ENCODE measurements at places on chromosomes 12 and 14. TPM values are rescaled to one million over a fixed set of nuclear protein-coding genes. Genes with fewer than 3 reads are reported as not detected.
A peak's percentile ranks its signal among the peaks of the same experiment; 100 is the strongest.

- H3K36me3 ChIP-seq, result no peaks in the 10 kb centered on the region
- H3K4me3 ChIP-seq, result no peak overlapping the region
- H3K27me3 ChIP-seq, result no peaks in the 10 kb centered on the region
- H3K4me1 ChIP-seq, result no peaks in the 10 kb centered on the region
- H3K27ac ChIP-seq, result no peak overlapping the region
- no peak for DNase-seq
Measured at GRCh38 chr12:32588604-32589003, 90.5 kb upstream of the DNM1L start.

- no peak for DNase-seq
- no peaks in the 10 kb centered on the region for H3K4me1 ChIP-seq
- H3K27ac ChIP-seq, result no peak overlapping the region
- H3K4me3 ChIP-seq, result no peak overlapping the region
Measured at GRCh38 chr12:93048656-93049055, 119.6 kb upstream of the EEA1 start.

KRT6B gene
- total RNA-seq, result not detected

DNA sequence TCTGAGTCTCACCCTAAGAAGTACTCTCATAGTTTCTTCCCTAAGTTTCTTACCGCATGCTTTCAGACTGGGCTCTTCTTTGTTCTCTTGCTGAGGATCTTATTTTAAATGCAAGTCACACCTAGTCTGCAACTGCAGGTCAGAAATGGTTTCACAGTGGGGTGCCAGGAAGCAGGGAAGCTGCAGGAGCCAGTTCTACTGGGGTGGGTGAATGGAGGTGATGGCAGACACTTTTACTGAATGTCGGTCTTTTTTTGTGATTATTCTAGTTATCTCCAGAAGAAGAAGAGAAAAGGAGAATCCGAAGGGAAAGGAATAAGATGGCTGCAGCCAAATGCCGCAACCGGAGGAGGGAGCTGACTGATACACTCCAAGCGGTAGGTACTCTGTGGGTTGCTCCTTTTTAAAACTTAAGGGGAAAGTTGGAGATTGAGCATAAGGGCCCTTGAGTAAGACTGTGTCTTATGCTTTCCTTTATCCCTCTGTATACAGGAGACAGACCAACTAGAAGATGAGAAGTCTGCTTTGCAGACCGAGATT lies 1.7 kb downstream of the FOS start:
- H3K4me3 ChIP-seq, result peak overlapping the region; percentile 79
- H3K27ac ChIP-seq, result peak overlapping the region; percentile 98

DNA sequence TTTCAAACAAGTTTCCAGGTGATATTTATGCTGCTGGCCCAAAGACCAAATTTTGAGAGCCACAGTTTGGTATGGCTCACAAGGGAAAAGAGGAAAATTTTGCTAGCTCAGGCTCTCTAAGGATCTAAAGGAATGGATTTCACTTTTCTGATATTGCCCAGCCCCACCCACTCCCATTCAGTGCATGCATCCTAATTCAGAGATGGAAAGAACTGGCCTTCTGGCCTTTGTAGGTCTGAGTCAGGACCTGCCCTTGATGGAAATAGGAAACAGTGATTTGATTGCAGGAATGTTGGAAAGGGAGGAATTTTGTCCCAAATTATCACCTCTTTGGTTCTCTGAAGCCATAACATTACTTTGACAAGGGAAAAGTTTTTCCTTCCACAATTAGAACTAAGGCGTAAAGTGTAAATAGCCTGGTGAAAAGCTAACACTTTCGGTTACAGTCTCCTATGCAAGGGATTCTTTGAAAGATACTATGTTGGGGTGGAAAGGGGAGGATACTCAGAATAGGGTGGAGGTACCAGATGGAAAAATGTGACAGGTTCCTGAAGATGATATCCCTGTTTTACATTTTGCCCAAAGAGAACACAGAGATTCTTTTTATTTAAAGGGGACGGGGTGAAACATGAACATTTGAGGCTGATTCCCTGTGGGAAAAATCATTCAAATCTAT lies 11.1 kb downstream of the ZNF641 start:
- no peak overlapping the region for H3K27ac ChIP-seq
- H3K4me1 ChIP-seq, result no peaks in the 10 kb centered on the region
- peaks cover 4% of the 10 kb centered on the region for H3K36me3 ChIP-seq

- H3K4me3 ChIP-seq, result no peak overlapping the region
- H3K4me1 ChIP-seq, result no peaks in the 10 kb centered on the region
- no peak for DNase-seq
- H3K27ac ChIP-seq, result no peak overlapping the region
Measured at GRCh38 chr12:112989806-112990205, 11.5 kb downstream of the OAS2 start.

SDS gene
- total RNA-seq, result not detected

GRCh38 chr12:107033758-107034739 lies 47.1 kb upstream of the MTERF2 start:
- H3K27me3 ChIP-seq, result no peaks in the 10 kb centered on the region
- no peaks in the 10 kb centered on the region for H3K36me3 ChIP-seq
- no peak overlapping the region for H3K4me3 ChIP-seq
- no peaks in the 10 kb centered on the region for H3K4me1 ChIP-seq
- no peak for DNase-seq
- H3K27ac ChIP-seq, result no peak overlapping the region

INHBC gene
- total RNA-seq, result not detected

DNA sequence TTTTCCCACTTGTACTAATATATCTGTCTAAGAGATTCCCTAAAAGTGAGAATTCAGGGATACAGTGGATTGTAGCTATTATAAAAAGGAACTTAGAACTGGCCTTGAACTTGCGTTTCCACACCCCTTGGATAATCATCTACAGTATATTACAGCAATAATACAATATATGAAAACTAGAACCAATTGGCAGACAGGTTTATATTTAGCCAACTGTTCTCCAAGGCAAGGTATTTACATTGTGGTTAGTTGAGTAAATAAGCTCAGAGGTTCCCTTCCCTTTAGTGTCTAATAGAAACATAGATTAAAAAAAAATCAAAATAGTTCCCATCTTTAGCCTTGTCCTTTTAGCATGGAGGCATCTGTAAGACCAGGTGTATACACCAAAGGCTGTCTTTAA lies 42.1 kb downstream of the LIMA1 start:
- H3K27me3 ChIP-seq, result no peaks in the 10 kb centered on the region
- peaks cover 2% of the 10 kb centered on the region for H3K36me3 ChIP-seq
- no peak overlapping the region for H3K4me3 ChIP-seq
- peak; percentile 49 for DNase-seq
- H3K27ac ChIP-seq, result peak overlapping the region; percentile 96

- no peak for DNase-seq
- H3K4me1 ChIP-seq, result no peaks in the 10 kb centered on the region
- no peak overlapping the region for H3K4me3 ChIP-seq
- no peaks in the 10 kb centered on the region for H3K27me3 ChIP-seq
Measured at GRCh38 chr12:119682639-119683252, 14.8 kb downstream of the PRKAB1 start.

KRT3 gene
- total RNA-seq, result not detected

GAS2L3 gene
- 33.4 TPM for total RNA-seq

CACNA2D4 gene
- total RNA-seq, result 0.99 TPM

All from fibroblast of lung (primary cell).